Natural killer cell (primary cell): ENCODE measurements at places on chromosomes 1 and 21.

- no peak overlapping the region for H3K4me3 ChIP-seq
- peaks cover 8% of the 10 kb centered on the region for H3K36me3 ChIP-seq
- H3K27me3 ChIP-seq, result no peaks in the 10 kb centered on the region
Observed at GRCh38 chr1:174167265-174167803, 8.0 kb downstream of the RABGAP1L start.

DNA sequence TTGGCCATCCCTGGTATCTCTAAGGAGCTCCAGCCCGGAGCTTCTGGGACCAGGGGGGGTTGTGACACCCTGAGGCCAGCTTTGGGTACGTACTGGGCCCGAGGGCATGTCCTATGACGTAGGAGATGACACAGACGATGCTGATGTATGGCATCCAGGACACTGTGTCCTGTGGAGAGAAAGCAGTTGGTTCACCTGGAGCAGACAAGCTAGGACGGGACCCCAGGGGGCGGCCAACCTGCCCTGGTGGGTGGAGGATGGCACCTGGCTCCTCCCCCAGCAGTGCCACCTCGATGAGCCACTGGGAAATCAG, 12.1 kb upstream of the SLC2A7 start:
- no peak overlapping the region for H3K27ac ChIP-seq
- H3K36me3 ChIP-seq, result no peaks in the 10 kb centered on the region

GRCh38 chr1:38326135-38326534, 279.5 kb upstream of the POU3F1 start:
- no peaks in the 10 kb centered on the region for H3K4me1 ChIP-seq
- no peak overlapping the region for H3K27ac ChIP-seq
- no peak overlapping the region for H3K4me3 ChIP-seq
- no peak for DNase-seq

GRCh38 chr1:44786138-44786840, 1.7 kb downstream of the BEST4 start:
- H3K4me3 ChIP-seq, result peak overlapping the region; percentile 49
- H3K27ac ChIP-seq, result peak overlapping the region; percentile 20
- H3K36me3 ChIP-seq, result peaks cover 2% of the 10 kb centered on the region
- H3K4me1 ChIP-seq, result peaks cover 31% of the 10 kb centered on the region

- peak within 1 kb of the TSS; percentile 10 for H3K27ac ChIP-seq
- peak; percentile 90 for DNase-seq
- H3K4me3 ChIP-seq, result peak within 1 kb of the TSS; percentile 60
- H3K4me1 ChIP-seq, result peaks cover 18% of the 10 kb centered on the region
Observed at GRCh38 chr1:26169669-26170471, at the start of gene ZNF593. ZNF593 (plus strand) TSS chr1:26169908; CDS start chr1:26169984, 76 bp downstream.

GRCh38 chr1:96039910-96040309, 681.7 kb upstream of the PTBP2 start:
- H3K4me1 ChIP-seq, result no peaks in the 10 kb centered on the region
- no peak overlapping the region for H3K4me3 ChIP-seq
- no peaks in the 10 kb centered on the region for H3K36me3 ChIP-seq
- DNase-seq, result no peak

GRCh38 chr21:39107739-39108138, 75.5 kb downstream of the PSMG1 start:
- no peak for DNase-seq
- no peak overlapping the region for H3K27ac ChIP-seq
- H3K36me3 ChIP-seq, result no peaks in the 10 kb centered on the region
- peaks cover 6% of the 10 kb centered on the region for H3K4me1 ChIP-seq
- no peak overlapping the region for H3K4me3 ChIP-seq

GRCh38 chr1:221263831-221264767, 384.9 kb downstream of the HLX start:
- DNase-seq, result no peak
- H3K27me3 ChIP-seq, result no peaks in the 10 kb centered on the region
- H3K4me1 ChIP-seq, result no peaks in the 10 kb centered on the region
- no peak overlapping the region for H3K27ac ChIP-seq

DNA sequence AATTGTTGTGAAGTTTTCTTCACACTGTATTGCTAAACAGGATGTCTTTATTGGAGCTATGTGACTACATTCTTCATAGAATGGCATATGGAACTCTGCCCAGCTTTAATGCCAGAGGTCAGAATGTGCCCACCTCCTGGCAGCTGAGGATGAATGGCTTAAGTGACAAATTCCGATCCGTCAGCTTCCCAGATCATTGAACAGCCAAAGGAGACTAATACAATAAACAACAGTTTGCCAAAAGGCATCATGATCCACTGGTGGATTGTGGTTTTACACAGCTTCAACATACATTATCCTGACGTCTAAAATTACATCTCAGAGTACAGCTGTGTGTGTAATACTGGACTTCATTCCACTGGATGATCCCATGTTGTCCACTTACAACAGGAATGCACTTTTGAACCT, 68.7 kb upstream of the C1orf105 start:
- DNase-seq, result no peak
- no peak overlapping the region for H3K4me3 ChIP-seq
- H3K36me3 ChIP-seq, result no peaks in the 10 kb centered on the region
- no peaks in the 10 kb centered on the region for H3K27me3 ChIP-seq

DNA sequence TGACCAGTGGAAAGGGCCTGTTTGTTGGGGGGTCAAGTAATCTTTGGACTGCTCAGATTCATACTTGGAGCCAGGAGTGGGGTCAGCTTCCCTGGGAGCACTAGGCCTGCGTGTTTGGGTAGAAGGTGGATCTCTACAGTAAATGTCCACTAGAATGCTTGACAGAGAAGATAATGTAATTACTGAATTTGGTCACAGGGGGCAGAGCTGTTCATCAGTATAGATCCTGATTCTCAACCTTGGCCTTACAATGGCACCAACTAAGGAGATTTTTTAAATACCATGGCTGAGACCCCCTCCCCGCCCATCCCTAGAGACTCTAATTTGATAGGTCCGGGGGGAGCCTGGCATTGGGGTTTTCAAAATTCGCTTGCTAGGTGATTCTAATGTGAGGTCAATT, 217.5 kb upstream of the PLXNA2 start:
- H3K27ac ChIP-seq, result no peak overlapping the region
- no peaks in the 10 kb centered on the region for H3K36me3 ChIP-seq
- no peak overlapping the region for H3K4me3 ChIP-seq
- DNase-seq, result no peak

DNA sequence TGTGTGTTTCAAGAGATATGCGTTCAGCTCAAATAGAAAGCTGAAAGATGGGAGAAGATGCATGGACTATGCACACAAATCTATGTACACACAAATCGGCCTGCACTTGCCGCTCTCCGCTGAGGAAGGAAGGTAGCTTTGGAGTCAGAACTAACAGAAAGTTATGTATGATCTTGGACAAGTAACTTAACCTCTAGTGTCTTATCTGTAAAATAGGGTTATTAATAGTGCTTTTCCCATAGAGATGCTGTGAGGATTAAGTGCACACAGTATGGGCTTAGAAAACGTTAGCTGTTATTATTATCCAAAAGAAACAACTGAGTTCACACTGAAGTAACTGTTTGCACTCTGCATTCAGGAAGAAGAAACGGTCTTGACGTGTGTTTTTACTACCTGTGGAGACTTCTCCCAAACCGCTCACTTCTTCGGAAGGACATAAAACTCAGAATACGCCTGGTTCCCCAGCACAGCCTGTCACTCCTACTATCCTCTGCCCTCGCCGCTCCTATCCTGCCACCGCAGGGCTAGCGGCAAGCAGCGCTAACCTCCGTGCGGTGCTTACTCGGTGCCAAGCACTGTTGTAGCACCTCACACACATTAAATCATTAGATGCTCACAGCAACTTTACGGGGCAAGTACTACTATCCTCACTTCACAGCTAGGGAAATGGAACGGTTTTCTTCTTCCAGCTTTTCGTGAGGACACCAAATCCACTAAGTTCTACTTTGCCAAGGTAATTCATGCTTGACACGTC, 1.3 kb downstream of the TGFBR3 start:
- no peaks in the 10 kb centered on the region for H3K27me3 ChIP-seq
- H3K4me3 ChIP-seq, result peak overlapping the region; percentile 52
- H3K36me3 ChIP-seq, result no peaks in the 10 kb centered on the region

DNA sequence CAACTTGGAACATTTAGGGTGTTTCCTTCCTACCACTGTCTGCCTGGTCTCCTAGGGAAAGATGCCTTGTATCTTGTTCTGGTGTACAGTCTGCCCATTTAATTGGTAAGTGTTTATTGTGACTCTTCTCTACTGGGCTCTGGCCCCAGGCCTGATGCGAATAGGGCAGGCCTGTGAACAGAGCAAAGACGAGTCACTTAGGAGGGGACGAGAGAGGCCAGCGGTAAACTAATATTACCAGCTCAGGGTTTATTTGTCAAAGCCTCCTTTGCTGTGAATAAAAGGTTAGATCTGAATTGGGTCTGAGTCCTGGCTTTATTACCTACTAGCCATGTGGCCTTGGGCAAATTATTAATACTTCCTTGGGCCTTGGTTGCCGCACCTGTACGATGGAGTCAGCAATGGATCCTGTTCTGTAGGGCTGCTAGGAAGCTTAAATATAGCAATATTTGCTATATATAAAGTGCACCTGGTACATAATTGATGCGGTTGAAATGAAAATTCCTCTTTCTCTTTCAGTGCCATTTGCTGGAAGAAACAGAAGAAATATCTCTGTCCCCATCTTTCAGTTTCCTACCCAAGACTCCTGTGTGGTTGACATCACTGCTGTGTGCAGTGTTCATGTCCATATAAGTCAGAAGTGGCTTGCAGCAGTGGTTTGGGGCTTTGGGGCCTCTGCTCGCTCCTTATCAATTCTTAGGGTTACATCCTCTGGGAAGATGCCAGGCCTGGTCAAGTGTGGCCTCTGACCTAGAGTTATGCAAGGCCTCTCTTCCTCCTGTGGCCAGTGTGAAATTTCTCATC, 32.4 kb downstream of the MAPKAPK2 start:
- peak overlapping the region; percentile 65 for H3K27ac ChIP-seq
- DNase-seq, result peak; percentile 53
- H3K4me1 ChIP-seq, result peaks cover 79% of the 10 kb centered on the region
- no peak overlapping the region for H3K4me3 ChIP-seq

- peaks cover 4% of the 10 kb centered on the region for H3K36me3 ChIP-seq
- no peak overlapping the region for H3K4me3 ChIP-seq
- no peak for DNase-seq
- no peaks in the 10 kb centered on the region for H3K27me3 ChIP-seq
Observed at GRCh38 chr1:10678852-10679251, 117.6 kb downstream of the CASZ1 start.

- no peaks in the 10 kb centered on the region for H3K4me1 ChIP-seq
- DNase-seq, result no peak
- H3K27me3 ChIP-seq, result no peaks in the 10 kb centered on the region
- H3K27ac ChIP-seq, result no peak overlapping the region
- H3K4me3 ChIP-seq, result no peak overlapping the region
Observed at GRCh38 chr1:88768187-88768586, 84.1 kb downstream of the PKN2 start.

DNA sequence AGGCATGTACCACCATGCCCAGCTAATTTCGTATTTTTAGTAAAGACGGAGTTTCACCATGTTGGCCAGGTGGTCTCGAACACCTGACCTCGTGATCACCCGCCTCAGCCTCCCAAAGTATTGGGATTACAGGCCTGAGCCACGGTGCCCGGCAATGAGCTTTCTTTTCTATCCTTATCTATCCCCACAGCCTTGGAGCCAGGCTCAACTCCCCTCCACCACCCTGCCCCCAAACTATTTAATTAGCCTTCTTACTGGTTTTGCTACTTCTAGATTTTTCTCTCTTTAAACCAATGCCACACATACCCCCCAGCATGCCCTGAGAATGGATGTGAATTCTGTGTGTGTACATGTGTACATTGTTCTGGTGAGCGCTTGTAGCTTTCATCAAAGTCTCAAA, 5.7 kb upstream of the VANGL2 start:
- peaks cover 3% of the 10 kb centered on the region for H3K27me3 ChIP-seq
- H3K4me1 ChIP-seq, result no peaks in the 10 kb centered on the region
- H3K4me3 ChIP-seq, result no peak overlapping the region
- no peak overlapping the region for H3K27ac ChIP-seq
- DNase-seq, result no peak

DNA sequence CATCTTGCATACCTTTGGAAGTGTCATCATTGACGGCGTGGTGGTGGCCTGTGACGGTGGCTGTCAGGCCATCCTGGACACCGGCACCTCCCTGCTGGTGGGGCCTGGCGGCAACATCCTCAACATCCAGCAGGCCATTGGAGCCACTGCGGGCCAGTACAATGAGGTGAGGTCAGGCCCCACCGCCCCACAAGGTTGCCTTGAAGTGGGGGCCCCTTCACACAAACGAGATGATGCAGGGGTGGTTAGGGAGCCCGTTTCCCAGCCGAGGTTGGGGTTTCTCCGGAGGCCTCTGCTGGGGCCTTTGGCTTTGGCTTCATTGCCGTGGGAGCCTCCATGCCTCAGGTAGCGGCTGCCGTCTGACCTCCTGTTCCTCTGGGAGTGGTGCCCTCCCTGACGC, 29.6 kb downstream of the KCNA10 start:
- H3K36me3 ChIP-seq, result no peaks in the 10 kb centered on the region
- H3K4me1 ChIP-seq, result no peaks in the 10 kb centered on the region
- H3K27me3 ChIP-seq, result no peaks in the 10 kb centered on the region

DNA sequence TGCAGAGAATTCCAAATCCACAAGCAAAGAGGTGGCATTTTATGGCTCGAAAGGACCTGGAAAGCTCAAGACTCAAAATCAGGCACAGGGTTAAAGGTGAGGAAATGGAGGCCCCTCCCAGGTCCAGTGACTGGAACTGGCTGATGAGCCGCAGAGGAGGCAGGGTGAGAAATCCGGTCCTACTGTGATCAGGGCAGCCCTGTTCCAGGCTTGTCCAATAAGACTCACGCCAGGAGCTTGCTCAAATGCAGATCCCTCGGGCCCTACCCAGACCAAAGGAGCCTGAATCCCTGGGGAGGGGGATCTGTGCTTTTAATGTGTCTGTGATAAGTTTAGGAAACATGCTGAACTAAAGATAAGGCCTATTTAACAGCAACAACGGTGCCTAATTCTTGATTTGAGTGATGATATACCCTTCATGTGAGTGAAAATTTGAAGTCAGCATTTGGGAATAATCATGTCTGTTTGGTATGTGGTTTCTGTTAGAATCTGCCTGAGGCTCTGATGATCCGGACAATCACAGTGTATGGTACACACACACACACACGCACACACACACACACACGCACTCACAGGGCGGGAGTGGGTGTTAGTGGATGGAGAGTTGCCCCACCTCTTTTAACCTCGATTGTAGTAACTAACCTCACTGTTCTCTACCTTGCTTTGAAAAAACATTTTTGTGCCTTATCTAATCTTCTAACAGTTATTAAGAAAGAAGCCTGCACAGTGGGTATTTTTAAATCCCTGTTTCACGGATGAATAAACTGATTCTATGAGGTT, 54.1 kb upstream of the LYST start:
- no peaks in the 10 kb centered on the region for H3K27me3 ChIP-seq
- no peak for DNase-seq
- H3K4me3 ChIP-seq, result no peak overlapping the region

DNA sequence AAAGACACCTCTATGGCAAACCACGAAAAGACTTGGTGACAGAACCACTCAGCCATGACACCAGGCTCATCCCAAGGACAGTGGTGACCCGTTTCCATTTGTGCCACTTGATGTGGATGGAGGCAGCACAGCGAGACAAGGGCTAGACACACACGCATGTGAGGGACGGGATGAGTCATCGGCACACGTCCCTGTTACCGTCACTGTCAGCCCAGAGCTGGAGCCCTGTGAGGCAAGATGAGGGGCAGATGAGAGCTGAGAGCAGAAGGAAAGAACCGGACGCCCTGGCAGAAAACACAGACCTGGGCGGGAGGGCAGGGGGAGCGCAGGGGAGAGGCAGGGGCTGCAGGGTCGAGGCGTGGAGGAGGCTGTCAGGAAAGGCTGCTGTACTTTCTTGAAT, 57.8 kb downstream of the SIK1 start:
- H3K36me3 ChIP-seq, result no peaks in the 10 kb centered on the region
- no peak overlapping the region for H3K27ac ChIP-seq
- no peak overlapping the region for H3K4me3 ChIP-seq
- no peaks in the 10 kb centered on the region for H3K27me3 ChIP-seq
- peaks cover 9% of the 10 kb centered on the region for H3K4me1 ChIP-seq
